IMR-90 (cell line): ENCODE measurements at places on chromosomes 4 and X. TPM values are rescaled to one million over a fixed set of nuclear protein-coding genes. Genes with fewer than 3 reads are reported as not detected.

- no peaks in the 10 kb centered on the region for H3K27me3 ChIP-seq
- no peak for DNase-seq
- no peak overlapping the region for H3K27ac ChIP-seq
- H3K36me3 ChIP-seq: no peaks in the 10 kb centered on the region
Observed at GRCh38 chr4:99507762-99508161, 3.1 kb upstream of the C4orf17 start.

GRCh38 chrX:133249266-133250058 lies 31.3 kb upstream of the TFDP3 start:
- H3K4me1 ChIP-seq: no peaks in the 10 kb centered on the region
- H3K27ac ChIP-seq: no peak overlapping the region
- no peak overlapping the region for H3K4me3 ChIP-seq

- DNase-seq: no peak
- peaks cover 19% of the 10 kb centered on the region for H3K36me3 ChIP-seq
- no peaks in the 10 kb centered on the region for H3K27me3 ChIP-seq
- H3K4me1 ChIP-seq: peaks cover 2% of the 10 kb centered on the region; the same call in 1 of the 2 replicates
Observed at GRCh38 chr4:48538358-48538757, 48.3 kb downstream of the ZAR1 start.

DNA sequence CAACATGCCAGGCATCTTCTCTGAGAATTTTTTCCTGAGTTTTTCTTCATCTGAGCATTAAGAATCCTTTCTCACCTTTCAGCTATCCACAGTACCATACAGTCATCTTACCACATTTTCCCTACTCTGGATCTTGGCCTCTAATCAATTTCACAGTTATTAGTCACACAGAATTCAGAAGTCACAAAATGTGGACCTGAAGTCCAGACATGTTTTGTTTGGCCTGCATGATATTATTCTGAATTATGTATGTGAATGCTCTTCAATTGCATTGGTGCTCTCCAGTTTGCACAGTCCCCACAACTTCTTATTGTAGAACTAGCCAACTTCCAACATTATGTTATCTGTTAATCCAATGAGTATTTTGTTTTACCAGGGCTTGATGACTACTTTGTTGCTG lies 102.3 kb upstream of the GRIA3 start:
- H3K4me3 ChIP-seq: no peak overlapping the region
- DNase-seq: no peak
- no peak overlapping the region for H3K27ac ChIP-seq
- no peaks in the 10 kb centered on the region for H3K4me1 ChIP-seq

DNA sequence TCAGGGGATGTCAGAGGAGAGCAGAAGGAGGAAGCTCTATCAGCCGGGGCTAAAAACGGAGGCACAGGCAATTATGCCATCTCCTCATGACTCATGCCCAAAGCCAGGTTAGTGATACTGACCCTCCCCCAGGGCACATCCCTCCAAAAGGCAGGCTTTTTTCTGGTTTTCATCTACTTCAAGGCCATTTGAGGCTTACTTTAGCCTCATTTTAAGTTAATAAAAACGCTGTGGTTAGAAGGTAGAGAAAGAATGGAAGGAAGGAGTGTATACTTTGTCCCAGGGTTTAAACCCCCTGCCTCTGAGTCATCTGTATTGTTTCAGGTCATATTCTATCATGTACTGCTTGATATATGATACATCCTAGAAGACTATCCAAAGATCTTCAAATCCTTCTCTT lies 89.7 kb upstream of the NDP start:
- H3K27ac ChIP-seq: no peak overlapping the region
- no peaks in the 10 kb centered on the region for H3K4me1 ChIP-seq
- peaks cover 7% of the 10 kb centered on the region for H3K27me3 ChIP-seq
- no peak overlapping the region for H3K4me3 ChIP-seq
- no peaks in the 10 kb centered on the region for H3K36me3 ChIP-seq
- DNase-seq: no peak

GRCh38 chrX:117568238-117568637 lies 548.4 kb downstream of the KLHL13 start:
- H3K36me3 ChIP-seq: no peaks in the 10 kb centered on the region
- no peak for DNase-seq
- H3K27me3 ChIP-seq: no peaks in the 10 kb centered on the region
- H3K27ac ChIP-seq: no peak overlapping the region

GRCh38 chrX:151765026-151765425 lies 30.5 kb downstream of the CNGA2 start:
- H3K36me3 ChIP-seq: no peaks in the 10 kb centered on the region
- H3K4me1 ChIP-seq: no peaks in the 10 kb centered on the region
- no peak overlapping the region for H3K4me3 ChIP-seq
- no peak for DNase-seq

DNA sequence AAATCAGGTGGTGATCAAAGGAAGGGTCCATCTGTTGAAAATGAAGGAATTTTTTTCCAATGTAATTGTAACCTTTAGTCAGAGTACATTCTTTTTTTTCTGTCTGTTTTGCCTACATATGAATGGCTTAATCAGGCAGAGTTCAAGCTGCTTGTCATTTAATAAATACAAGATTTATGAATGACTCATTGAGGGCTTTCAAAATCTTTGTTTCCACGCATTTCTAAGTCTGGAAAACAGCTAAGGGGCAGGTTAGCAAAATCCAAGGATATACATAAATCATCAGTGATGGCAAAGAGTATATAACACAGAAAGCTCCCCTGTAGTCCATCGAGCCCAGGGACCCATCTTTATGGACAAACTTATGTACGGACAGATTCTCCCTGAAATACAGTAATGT lies 1.8 kb downstream of the CA5B start:
- no peak overlapping the region for H3K4me3 ChIP-seq
- H3K36me3 ChIP-seq: no peaks in the 10 kb centered on the region
- peaks cover 5% of the 10 kb centered on the region for H3K4me1 ChIP-seq
- H3K27me3 ChIP-seq: no peaks in the 10 kb centered on the region; the same call in 1 of the 2 replicates
- no peak overlapping the region for H3K27ac ChIP-seq

DNA sequence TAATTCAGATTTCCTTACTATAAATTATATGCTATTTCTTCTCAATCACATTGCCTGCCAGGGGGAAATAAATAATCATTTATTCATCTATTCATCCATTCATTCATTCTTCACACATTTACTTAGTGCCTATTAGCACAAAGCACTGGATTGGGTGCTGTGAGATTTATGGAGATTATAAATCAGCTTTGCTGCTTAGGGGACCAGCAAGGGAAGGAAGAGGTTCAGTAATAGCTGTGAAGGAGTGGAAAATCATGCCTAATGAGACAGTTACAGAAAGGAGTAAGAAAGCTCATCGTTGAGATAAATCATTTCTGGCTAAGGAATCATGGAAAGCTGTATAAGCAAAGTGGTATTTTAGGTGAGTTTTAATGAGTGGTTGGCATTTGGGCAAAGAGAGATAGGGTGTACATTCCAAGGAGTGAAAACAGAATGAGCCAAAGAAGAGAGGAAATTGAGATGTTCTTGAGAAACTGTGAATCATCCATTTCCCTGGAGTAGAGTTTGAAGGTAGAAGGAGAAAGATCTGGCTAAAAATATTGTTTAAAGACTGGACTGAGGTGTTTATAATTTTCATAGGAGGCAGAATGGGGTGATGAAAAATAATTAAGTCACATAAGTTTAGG lies 9.6 kb downstream of the ARSJ start:
- no peak overlapping the region for H3K4me3 ChIP-seq
- H3K27me3 ChIP-seq: no peaks in the 10 kb centered on the region
- no peak for DNase-seq

DACH2 gene
- 3.8 and 4.4 TPM in 2 replicates for total RNA-seq

- no peaks in the 10 kb centered on the region for H3K27me3 ChIP-seq
- H3K36me3 ChIP-seq: no peaks in the 10 kb centered on the region
- DNase-seq: no peak
- H3K27ac ChIP-seq: no peak overlapping the region
Observed at GRCh38 chrX:44997888-44998287, 124.9 kb downstream of the KDM6A start.

GRCh38 chr4:153518001-153518400 lies 51.8 kb downstream of the TMEM131L start:
- no peak overlapping the region for H3K4me3 ChIP-seq
- H3K27me3 ChIP-seq: no peaks in the 10 kb centered on the region
- H3K27ac ChIP-seq: no peak overlapping the region
- no peaks in the 10 kb centered on the region for H3K36me3 ChIP-seq
- DNase-seq: peak; percentile 18

GRCh38 chr4:74671080-74671698 lies 123.1 kb downstream of the BTC start:
- peaks cover 1% of the 10 kb centered on the region; the same call in 1 of the 2 replicates for H3K27me3 ChIP-seq
- DNase-seq: peak; percentile 64
- H3K36me3 ChIP-seq: no peaks in the 10 kb centered on the region
- H3K4me3 ChIP-seq: no peak overlapping the region
- no peak overlapping the region for H3K27ac ChIP-seq

DNA sequence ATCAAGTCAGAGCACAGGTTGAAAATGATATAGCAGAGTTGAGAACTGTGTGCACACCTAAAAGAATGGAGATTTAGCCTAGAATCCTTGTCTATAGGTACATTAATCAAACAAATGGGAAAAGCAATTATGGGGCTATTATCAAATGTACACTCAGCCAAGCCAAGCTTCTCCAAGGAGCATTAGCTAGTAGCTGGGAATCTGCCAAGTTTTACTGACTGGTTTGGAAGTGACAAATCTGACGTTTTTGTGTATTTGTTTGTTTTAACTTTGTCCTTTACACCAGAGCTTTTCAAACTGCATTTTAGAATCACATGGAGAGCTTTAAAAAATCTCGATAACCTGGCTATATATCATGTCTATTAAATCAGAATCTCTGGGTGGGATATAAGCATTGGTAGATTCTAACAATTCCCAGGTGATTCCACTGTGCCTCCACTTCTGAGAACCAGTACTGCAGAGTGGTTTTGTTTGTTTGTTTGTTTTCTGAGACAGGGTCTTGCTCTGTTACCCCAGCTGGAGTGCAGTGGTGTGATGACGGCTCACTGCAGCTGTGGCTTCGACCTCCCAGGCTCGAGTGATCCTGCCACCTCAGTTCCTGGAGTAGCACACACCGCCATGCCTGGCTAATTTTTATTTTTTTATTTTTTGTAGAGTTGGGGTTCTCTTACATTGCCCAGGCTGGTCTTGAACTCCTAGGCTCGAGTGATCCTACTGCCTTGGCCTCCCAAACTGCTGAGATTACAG lies 279.8 kb downstream of the UNC5C start:
- no peak overlapping the region for H3K27ac ChIP-seq
- no peaks in the 10 kb centered on the region for H3K27me3 ChIP-seq
- no peak overlapping the region for H3K4me3 ChIP-seq
- H3K36me3 ChIP-seq: no peaks in the 10 kb centered on the region
- DNase-seq: peak; percentile 7

DNA sequence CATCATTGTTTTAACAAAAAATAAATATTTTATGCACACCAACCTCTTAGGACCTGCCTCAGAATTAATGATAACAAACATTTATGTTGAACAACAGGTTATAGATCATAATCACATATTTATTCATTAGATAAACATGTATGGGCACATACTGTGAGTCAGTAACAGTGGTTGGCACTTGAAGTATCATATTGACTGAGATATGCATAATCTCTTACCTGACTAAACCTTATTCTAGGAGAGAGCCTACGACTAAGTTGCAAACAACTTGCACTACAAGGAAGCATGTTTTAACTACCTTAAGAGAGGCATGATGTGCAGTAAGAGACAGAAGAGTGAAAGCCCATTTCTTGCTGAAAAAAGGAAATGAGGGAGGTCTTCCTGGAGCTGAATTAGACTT lies 6.5 kb upstream of the DACH2 start:
- DNase-seq: no peak
- no peaks in the 10 kb centered on the region for H3K4me1 ChIP-seq

SORBS2 gene
- under 0.01 and 0.18 TPM in 2 replicates for total RNA-seq

GRCh38 chrX:108811891-108812290 lies 75.5 kb upstream of the IRS4 start:
- no peaks in the 10 kb centered on the region for H3K27me3 ChIP-seq
- no peak for DNase-seq
- H3K36me3 ChIP-seq: no peaks in the 10 kb centered on the region

DNA sequence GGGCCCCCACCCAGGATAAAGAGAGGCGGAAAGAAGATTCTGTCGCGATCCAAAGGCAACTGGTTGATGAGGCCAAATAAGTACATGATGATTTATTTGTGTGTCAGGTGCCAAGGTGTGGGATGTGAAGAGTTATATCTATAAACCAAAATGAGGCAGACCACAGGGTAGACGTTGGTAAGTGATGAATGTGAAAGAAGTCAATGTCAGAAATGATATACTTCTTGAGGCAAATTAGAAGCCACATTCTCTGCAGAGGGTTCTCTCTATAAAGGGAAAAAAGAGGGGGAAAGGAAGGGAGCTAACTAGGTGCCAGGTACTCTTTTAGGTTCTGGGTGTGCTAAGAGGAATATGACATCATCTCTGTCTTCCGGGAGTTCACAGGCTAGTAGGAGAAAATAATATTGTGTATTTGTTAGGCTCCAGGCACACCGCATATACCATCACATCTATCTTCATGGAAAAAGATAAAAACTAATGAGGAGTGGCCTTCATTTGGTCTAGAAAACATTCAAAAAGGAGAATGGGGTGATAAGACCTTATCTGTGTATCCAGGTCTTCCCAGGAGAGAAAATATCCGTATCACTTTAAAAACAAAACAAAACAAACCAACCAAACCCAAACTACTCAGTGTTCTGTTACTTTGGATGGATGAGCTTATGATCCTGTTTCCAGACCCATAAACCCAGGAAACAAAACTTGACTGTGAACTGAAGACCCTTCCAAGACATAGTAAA lies 4.8 kb upstream of the SH2D1A start:
- no peak for DNase-seq
- H3K27ac ChIP-seq: no peak overlapping the region
- H3K36me3 ChIP-seq: no peaks in the 10 kb centered on the region
- H3K4me3 ChIP-seq: no peak overlapping the region

GC gene
- not detected in 2 replicates for total RNA-seq

DNA sequence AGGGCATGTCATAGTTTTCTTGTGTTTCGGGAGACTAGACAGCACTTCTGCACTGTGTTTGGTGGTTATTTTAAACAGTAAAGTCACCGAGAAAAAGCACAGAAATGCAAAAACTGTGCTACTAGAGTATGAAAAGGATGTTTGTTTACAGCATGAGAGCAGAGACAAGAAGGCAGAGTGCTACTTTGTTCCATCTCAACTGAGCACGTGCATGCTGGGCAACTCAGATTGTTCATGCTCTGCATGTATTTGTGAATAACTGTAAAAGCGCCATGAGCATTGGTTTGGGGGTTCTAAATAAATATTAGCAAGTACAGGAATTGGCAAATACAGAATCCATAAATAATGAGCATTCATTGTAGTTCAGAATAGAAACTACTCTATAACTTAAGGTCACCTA lies 7.4 kb downstream of the EVC start:
- DNase-seq: no peak
- H3K27me3 ChIP-seq: no peaks in the 10 kb centered on the region
- no peak overlapping the region for H3K27ac ChIP-seq
- H3K4me1 ChIP-seq: peaks cover 22% of the 10 kb centered on the region

GRCh38 chr4:83771113-83771705 lies 235.3 kb downstream of the GPAT3 start:
- no peak overlapping the region for H3K27ac ChIP-seq
- H3K4me1 ChIP-seq: no peaks in the 10 kb centered on the region
- no peak overlapping the region for H3K4me3 ChIP-seq
- no peaks in the 10 kb centered on the region for H3K36me3 ChIP-seq
- DNase-seq: peak; percentile 60

TDO2 gene
- 0.18 and 0.28 TPM in 2 replicates for total RNA-seq

GRCh38 chr4:150216726-150217125 lies 138.5 kb downstream of the DCLK2 start:
- no peak overlapping the region for H3K4me3 ChIP-seq
- no peaks in the 10 kb centered on the region for H3K36me3 ChIP-seq
- no peak for DNase-seq
- peaks cover 8% of the 10 kb centered on the region for H3K4me1 ChIP-seq
- H3K27me3 ChIP-seq: no peaks in the 10 kb centered on the region
